ENCODE measurements at places on chromosomes 16 and 17.

- DNase-seq: no peak
Observed at GRCh38 chr16:55834049-55834448, 1.2 kb upstream of the CES1 start.

- DNase-seq: no peak
Observed at GRCh38 chr16:85568519-85568918, 44.6 kb upstream of the GSE1 start.

GRCh38 chr17:2081564-2081963 lies 26.7 kb downstream of the HIC1 start:
- no peak for DNase-seq

- no peak for DNase-seq
Observed at GRCh38 chr17:34620458-34620857, 41.1 kb downstream of the TMEM132E start.

- DNase-seq: no peak
Observed at GRCh38 chr16:9192746-9193145, 101.3 kb downstream of the HAPSTR1 start.

Data from stimulated activated CD8-positive, alpha-beta memory T cell treated with anti-CD3 and anti-CD28 coated beads, Interleukin-12 subunit alpha, Interleukin-12 subunit beta, amount 100 ng/mL, for 1 hour (primary cell).